ENCODE measurements at places on chromosomes 7 and 10. TPM values are rescaled to one million over a fixed set of nuclear protein-coding genes. Genes with fewer than 3 reads are reported as not detected.

PRR15 gene
- total RNA-seq: 11.7 TPM

GRCh38 chr7:104841798-104842197 lies 172.2 kb upstream of the KMT2E start:
- no peak for DNase-seq

DNA sequence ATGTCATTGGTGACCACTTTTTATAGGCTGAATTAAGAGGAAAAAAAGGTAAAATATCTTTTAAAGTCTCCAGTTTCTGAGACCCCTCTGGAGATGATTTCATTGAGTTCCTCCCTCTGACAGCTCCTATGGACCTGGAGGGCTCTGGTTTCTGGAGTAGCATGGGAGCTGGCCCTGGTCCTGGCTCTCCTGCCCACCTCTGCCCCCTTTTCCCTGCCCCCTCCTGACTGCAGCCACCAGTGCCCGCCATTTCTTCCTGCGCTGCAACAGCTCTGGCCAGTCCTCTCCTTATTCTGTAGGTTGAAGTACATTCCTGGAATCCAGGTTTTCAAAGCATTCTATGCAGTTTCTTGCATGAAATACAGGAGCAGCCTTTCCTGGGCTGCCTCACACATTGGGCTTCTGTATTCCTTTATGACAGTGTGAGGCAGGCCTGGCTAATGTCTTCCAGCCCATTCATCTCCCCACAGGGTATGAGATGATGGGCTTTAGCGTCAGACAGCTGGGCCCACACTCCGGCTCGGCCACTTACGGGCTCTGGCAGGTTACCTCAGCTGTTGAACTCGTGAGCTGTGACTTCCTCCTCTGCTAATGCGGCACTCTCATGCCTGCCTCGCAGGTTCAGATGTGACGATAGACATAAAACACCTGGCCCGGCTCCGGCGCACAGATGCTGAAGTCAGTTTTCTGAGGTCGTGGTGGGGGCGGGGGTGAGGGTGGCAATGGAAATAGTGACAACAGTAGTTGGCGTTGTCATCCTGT lies 101.7 kb downstream of the MGMT start:
- no peak for DNase-seq

ZP3 gene
- 6.9 TPM for total RNA-seq

MOGAT3 gene
- total RNA-seq: 0.52 TPM

- DNase-seq: no peak
Observed at GRCh38 chr10:11810313-11810766, 12.8 kb upstream of the PROSER2 start.

DNA sequence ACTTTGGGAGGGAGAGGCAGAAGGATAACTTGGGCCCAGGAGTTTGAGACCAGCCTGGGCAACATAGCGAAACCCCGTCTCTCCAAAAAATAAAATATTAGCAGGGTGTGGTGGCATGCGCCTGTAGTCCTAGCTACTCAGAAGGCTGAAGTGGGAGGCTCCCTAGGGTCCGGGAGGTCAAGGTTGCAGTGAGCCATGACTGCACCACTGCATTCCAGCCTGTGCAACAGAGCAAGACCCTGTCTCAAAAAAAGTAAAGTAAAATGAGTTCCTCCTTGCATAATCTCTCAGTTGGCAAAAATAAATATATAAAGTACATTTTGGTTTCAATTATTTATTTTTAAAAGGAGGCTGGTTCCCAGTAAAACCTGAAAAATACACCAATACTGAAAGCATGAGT lies 11.8 kb downstream of the NANOS1 start:
- DNase-seq: no peak

DNA sequence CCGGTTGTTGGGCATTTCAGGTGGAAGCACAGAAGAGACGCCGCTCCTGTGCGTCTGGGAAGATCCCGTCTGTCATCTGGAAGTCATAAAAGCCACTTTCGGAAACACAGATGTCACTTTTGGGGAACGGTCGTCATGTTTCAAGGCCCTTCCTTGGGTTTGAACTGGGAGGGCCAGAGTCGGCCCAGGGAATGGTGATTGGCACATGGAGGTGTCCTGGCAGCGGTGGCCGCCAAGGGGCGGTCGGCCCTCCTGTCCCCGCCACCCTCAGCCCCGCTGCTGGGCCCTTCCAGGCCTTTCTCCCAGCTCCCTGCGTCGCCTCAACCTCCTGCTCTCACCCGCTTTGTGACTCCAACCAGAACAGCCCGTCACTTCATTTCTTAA lies 115.2 kb upstream of the SFMBT2 start:
- DNase-seq: no peak

SPDYE5 gene
- not detected for total RNA-seq

SRGN gene
- not detected for total RNA-seq

DNA sequence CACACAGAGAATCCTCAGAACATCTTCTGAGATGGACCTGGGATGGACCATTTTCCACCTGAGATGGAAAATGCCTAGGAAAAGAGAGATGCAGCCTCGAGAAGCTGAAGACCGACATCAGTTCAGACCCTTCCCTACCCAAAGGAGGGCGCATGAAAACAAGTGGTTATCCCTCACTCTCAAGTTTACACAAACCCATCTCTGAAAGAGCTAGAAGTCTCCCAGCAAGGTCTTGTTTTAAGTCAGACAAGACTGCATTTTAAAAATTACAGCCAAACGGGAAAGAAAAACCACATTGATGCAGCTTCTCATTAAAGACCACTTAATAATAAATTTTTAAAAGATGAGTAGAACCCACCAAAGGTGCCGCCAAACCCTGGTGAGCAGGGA lies 1.3 kb downstream of the RAPGEF5 start:
- DNase-seq: no peak

DNA sequence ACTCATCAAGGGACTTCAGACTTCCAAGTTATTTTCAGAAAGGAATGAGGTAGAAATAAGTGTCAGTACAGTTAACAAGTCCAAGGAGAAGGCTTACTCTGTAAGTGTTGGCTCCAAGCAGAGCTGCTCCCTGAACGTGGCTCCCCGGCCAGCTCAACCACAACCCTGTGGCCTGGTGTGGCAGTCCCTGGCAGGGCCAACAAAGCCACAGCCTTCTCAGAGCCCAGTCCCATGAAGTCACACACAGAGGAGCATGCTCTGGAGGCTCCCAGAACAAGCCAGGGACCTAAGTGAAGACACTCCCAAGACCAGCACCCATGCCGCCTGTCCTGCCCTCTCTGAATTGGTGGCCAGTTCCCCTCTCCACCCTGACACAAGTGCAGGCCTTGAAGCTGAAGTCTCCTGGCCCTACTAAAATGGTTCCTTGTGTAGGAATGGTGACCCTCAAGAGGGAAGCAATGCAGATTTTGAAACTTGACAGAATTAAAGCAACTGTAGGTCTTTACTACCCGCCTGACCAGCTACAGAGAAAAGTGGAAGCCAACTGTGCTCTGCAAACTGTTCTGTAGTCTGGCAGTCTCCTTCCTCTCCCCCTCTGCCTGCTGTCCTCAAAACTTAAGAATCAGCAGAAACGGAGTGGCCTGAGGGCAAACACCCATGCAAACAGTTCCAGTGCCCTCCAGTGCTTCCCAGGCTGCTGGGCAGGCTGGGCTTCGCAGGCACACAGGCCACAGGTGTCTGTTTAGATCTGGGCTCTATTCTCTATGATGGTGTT lies 51.1 kb downstream of the NOD1 start:
- DNase-seq: peak; percentile 2

DNA sequence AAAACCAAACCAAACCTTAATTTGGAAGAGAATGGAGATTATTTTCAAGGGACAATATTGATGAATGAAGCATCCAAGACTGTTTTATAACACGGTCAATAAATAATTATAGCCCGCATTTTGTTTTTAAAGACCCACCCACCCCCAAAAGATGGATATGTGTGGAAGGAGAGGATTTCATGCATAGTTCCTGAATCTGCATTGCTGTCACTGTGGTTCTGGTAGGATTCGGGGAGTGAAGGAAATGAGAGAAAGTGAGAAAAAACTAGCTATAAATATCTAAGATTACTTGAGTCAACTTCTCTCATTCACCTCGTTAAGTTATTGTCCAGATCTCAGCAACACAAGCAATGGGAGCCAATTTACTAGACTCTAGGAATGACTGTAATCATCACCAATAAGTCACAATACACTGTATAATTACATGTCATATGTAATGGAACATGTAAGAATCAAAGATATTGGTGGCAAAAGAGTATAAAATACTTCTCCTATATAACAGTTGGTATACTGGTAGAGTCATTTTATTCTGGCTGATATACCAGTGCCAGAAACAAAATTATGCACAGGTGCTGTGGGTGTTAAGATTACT lies 30.2 kb downstream of the NAMPT start:
- no peak for DNase-seq

FUOM gene
- 27.2 TPM for total RNA-seq

GRCh38 chr7:87517891-87518290 lies 42.4 kb upstream of the ABCB4 start:
- no peak for DNase-seq

DNA sequence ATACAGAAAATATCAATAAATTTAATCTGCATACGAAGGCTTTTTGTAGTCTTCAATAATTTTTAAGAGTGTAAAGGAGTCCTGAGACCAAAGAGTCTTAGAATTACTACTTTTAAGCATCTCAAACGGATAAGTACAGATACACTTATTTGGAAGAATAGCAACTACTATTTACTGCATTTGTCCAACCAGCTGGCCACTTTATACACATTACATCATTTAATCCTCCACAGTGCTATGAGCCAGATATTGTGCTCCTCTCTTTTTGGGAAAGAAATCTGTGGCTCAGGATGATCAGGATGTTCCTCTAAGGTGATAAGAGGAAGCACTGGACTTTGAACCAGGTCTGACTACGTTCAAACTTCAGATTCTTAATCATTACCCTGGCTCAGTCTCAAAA lies 588.6 kb upstream of the LRRTM3 start:
- no peak for DNase-seq

DNA sequence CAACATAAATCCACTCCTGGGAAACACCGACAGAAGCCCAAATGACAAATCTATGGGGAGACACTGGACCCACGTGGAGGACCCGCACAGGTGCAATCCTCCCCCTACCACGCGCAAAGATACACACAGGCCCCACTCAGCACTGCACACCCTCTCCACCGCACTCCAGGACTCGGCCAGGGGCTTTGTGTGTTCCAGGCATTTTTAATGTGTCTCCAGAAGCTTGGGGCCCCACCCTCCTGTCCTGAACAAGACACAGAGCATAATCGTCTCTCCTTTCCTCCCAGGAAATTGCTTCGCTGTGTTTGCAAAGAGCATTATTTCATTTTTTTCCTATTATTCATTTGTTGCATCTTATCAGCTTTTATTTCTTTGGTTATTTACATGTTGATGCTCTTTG lies 82.8 kb downstream of the GLI3 start:
- no peak for DNase-seq

Measured in H7 (cell line).